Aorta (tissue), 5 donors: ENCODE measurements at places on chromosomes 4 and X. TPM values are rescaled to one million over a fixed set of nuclear protein-coding genes. Genes with fewer than 3 reads are reported as not detected.

ANTXR2 gene
- 16.0 TPM for polyA plus RNA-seq

GRCh38 chr4:160373911-160374310 lies 1271.0 kb downstream of the RAPGEF2 start:
- DNase-seq: no peak

- DNase-seq: no peak
Measured at GRCh38 chr4:30716158-30716557, 4.0 kb upstream of the PCDH7 start.

DNA sequence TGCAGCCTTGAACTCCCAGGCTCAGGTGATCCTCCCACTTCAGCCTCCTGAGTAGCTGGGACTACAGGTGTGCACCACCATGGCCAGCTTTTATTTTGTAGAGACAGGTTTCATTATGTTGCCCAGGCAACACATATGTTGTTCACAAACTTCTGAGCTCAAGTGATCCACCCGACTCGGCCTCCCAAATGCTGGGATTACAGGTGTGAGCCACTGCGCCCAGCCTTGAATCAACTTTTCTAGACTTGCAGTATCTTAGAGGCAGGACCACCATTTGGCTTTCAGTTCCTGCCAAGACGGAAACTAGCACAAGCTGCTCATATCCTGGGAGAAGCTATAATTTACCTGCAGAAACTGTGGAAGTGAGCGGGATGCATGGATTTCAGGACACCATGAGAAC lies 19.9 kb downstream of the NAT8L start:
- DNase-seq: peak; percentile 16

DNA sequence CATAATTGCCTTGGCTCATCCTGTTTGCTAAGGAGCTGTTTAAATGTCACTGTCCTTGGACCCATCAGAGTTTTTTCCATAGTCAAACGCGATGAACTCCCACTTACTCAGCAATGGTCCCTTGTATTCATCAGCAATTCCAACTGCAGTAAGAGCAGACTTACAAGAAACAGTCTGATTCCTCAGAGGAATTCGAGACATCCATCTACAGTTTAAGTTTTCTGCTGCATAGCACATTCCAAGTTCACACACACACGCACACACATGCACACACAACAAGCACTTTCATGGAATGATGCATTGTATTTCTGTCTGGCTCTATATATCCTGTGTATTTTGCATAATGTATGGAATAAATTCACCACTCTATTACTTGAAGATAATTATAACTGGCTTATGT lies 32.7 kb upstream of the TMEM150C start:
- no peak for DNase-seq

- DNase-seq: no peak
Measured at GRCh38 chr4:122854447-122855352, 28.1 kb downstream of the FGF2 start.

DNA sequence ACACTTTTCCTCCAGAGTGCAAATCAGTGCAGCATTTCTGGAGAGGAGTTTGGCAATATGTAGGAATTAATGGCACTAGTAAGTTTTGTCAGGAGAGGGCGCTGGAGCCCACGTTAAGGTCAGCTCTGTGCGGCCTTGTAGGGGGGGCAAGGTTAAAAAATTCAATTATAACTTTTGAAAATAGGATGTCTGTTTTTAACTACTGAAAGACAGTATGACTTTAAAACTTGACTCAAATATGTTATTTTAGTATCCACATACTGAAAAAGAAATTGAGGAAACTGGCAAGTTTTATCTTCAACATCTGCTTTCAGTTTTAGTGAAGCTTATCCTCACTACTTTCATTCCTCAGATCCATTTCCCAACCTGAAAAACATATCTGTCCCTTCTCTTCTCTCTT lies 30.9 kb upstream of the HSD17B13 start:
- no peak for DNase-seq

DNA sequence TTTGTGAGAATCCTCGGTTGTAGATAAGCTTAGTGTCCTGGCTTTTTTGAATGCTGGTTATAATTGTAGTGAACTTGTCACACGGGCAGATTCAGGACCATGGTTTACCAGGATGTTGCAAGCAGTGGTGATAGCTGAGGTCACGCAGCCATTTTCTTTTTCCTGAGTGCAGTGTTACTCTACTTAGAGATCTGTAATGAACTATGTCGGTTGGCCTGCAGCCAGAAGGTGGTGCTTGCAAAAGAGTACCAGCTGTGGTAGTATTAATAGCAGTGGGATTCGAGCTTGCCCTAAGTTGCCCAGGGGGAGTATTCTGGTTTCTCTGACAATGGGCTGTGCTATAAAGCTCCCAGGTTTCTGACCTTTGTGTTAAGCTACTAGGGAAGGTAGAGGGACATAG lies 368.9 kb downstream of the SLITRK2 start:
- DNase-seq: no peak

DNA sequence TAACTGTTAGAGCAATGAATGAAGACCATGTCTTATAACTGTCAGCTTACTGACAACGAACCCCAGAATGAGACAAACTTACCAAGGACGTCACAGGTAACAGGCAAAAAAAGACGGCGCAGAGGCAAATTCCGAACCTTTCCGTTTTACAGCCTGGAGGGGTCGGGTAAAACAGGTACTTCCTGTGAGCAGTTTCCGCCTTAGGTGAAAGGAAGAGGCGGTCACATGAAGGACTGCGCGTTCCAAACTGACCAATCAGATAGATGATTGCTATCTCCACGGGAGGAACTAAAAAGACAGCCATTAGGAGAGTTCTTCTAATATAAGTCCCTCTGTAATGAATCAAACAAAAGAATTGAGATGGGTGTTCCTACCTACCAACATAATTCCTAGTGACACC lies at the start of gene COX7B2:
TSS of gene COX7B2 (minus strand) at position 168 of the 400 bp plus-strand sequence. CDS start 174,053 bp downstream, outside the sequence.
- DNase-seq: no peak
